ENCODE measurements at places on chromosomes 12 and 14.

DNA sequence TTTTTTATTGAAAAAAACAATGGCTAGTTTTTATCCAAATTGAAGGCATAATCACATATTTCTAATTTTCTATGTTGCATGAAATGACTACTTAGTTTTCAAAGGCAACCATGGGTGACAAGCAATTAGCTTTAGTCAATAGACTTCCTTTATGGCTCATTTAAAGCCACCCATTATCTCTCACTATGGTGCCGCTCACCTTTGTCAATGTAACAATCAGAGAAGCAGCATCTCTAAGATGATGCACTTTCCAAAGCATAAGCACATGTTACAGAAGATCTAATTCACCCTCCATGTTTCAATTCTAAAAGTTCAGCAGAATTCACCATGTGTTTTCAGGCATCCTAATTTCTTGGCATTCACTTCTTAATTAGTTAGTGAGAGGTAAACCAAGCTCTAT, 166.6 kb upstream of the RPL10L start:
- DNase-seq, result peak; percentile 64

GRCh38 chr12:110965574-110965973, 45.2 kb upstream of the MYL2 start:
- DNase-seq, result no peak

DNA sequence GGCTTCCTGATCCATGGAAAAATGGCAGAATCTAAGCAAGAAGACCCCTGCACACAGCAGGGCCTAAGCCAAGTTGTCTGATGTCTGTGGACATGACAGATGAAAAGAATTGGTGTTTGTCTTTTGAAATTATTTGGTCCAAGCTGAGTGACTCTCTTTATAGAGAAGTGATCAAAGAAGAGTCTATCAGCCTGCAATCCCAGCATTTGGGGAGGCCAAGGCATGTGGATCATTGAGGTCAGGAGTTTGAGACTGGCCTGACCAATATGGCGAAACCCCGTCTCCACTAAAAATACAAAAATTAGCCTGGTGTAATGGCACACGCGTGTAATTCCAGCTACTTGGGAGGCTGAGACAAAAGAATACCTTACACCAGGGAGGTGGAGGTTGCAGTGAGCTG, 64.8 kb upstream of the TUNAR start:
- DNase-seq, result no peak

- no peak for DNase-seq
Observed at GRCh38 chr14:35480119-35480769, 53.7 kb upstream of the INSM2 start.

DNA sequence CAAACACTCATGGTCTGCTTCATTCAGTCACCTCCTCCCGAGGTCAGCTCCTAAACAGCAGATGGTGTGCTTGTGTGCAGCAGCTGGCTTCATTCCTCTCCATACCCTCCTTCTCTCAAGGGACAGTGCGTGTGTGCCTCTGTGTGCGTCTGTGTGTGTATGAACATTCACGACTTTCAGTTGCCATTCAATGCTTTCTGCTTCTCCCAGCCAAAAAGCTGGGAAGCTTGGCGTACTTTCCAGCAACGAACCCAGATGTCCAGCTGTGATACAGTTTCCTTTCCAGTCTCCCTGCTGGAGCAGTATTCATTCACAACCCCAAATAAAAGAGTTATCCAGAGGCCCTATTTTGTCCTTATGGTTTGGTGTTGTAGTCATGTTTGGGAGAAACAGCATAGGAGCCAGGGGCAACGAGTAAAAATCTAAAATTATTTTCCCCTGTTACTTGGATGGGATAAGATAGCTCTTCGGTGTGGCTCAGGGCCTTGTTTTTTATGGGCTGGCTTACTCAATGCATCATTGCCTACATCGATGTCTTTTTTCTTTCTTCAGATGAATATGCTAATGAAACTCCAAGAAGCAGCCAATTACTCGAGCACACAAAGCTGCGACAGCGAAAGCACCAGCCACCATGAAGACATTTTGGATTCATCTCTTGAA, 379.3 kb downstream of the NAV3 start:
- peak; percentile 90 for DNase-seq

- no peak for DNase-seq
Observed at GRCh38 chr14:63026491-63026890, 18.8 kb downstream of the KCNH5 start.

- no peak for DNase-seq
Observed at GRCh38 chr14:61621444-61621843, 73.9 kb upstream of the HIF1A start.

- no peak for DNase-seq
Observed at GRCh38 chr14:58788655-58789503, 151.1 kb downstream of the DACT1 start.

DNA sequence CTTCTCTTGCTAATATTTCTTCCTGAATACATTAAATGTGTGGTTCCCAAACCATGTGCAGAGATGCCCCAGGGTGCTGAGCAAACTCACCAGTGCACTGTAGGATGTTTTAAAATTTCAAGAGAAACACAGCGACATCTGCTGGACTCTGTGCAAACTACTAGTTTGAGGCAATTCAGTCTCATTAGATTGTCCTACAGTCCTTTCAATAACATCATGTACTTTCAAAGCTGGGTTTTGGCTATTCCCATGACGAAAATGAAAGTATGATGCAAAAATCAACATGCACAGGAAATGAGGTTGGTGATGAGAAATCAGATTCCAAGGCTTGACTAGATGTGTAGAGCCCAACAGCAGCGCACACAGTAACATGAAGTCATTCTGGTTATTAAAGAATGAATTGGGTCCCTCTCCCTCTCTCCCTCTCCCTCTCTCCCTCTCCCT, 66.3 kb downstream of the CLIP1 start:
- peak; percentile 34 for DNase-seq

- no peak for DNase-seq
Observed at GRCh38 chr12:122028905-122029560, 7.3 kb downstream of the BCL7A start.

DNA sequence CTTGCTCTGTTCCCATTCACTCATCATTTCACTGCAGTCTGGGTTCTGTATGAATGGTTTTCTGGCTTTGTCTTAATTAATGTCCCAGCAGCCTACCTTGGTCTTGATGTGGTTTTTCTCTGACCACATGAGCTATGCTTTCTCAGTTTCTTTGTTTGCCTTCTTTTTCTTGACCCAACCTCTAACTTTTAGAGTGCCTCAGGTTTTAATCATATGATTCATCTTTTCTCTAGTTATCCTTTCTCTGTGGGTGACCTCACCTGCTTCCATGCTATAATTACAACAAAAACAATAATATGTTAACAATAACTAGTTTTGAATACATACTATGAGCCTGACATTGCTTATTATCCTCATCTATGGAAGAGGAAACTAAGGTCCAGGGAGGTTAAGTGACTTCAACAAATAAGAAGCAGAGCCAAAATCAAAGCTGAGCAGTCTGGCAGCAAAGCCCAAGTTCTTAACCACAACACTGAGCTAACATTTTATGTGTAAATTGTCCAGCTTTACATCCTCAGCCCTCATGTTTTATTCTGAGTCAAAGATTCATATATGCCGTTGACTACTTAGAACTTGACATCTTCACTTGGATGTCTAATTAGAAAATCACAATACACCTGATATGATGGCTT, 4.7 kb upstream of the EPYC start:
- DNase-seq, result no peak

Data from NCI-H187 (cell line).